ENCODE measurements at places on chromosomes 2 and 18. TPM values are rescaled to one million over a fixed set of nuclear protein-coding genes. Genes with fewer than 3 reads are reported as not detected.
A peak's percentile ranks its signal among the peaks of the same experiment; 100 is the strongest.

GRCh38 chr18:10688766-10689165 lies 162.9 kb downstream of the NAPG start:
- no peak for DNase-seq

- DNase-seq = no peak
Observed at GRCh38 chr2:29113891-29114321, 1.3 kb upstream of the CLIP4 start.

DNA sequence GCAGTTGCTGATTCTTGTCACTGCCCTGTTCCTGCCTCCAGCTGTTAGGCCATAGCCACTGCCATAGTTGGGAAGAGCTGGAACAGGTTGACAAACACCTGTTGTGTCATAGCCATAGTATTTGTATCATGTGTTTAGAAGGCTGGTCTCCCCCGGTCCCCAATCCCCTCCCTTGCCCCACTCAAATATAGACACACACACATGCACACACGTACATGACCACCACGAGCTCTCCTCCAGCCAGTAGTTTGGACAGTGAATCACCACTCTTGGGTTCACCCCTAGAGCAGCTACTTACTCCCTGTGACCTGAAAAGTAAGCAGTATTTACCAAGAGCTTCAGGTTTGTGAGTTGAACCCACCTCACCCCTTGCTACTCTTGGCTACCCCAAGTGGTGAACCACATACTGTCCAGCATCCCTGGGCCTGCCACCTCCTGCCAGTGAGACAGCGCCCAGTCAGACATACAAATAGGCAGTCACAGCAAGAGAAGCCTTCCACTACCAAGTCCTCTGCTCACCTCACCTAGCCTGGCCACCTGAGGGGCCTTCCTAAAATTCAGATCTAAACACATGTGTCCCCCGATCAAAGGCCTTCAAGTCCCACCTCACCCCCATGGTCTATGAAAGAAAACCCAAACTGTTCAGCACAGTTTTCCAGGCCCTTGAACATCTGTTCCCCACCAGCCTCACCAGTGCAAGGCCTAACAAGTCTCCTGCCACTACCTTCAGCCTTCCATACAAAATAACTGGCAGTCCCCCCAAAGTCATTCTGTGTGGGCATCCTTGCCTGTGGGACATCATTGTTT lies 7.1 kb downstream of the PCBP1 start:
- no peak for DNase-seq

DNA sequence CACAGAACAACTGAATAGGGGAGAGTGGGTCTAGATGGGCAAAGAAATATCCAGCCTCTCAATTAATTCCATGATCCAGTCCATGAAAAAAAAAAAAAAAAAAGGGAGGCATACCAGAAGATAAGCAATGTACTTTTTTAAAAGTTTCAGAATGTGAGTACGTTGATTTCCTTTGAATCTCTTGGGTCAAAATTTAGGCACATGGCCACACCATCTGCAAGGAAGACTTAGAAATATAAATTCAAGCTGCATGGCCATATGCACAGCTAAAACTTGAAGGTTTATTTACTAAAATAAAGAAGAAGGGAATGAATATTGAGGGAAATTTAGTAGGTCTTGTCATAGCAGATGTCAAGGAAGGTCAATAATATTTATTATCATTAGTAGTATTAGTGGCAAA lies 286.5 kb upstream of the CDH7 start:
- no peak for DNase-seq

- no peak for DNase-seq
Observed at GRCh38 chr2:101758001-101758400, 60.5 kb downstream of the MAP4K4 start.

DNA sequence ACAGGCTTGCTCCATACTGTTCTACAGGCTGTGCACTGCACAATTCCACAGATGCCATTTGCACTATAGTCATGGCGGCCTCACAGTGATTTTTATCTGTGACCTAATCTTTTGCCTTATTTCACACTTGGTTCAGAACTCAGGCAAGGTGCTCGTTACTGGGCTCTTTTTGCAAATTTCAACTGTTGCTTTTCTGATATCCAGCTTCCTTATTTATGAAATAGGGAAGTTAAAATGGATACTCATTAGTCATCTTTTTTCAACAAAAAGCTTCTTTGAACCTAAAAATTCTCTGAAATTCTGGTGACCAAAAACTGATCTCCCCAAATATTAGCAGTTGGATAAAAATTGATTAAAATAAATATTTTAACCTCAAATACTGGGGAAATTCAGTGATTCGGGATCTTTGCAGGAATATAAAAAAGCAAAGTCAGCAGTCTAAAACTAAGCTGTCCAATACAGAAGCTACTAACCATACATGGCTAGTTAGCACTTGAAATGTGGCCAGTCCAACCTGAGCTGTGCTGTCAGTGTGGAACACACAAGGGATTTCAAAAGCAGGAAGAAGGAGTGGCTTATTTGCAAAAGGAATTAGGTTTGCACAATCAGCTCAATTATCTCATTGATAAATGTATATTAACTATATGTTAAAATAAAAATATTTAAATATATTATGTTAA lies 134.4 kb downstream of the COL4A4 start:
- DNase-seq = no peak

- DNase-seq = no peak
Observed at GRCh38 chr18:532632-533031, 32.1 kb upstream of the COLEC12 start.

DNA sequence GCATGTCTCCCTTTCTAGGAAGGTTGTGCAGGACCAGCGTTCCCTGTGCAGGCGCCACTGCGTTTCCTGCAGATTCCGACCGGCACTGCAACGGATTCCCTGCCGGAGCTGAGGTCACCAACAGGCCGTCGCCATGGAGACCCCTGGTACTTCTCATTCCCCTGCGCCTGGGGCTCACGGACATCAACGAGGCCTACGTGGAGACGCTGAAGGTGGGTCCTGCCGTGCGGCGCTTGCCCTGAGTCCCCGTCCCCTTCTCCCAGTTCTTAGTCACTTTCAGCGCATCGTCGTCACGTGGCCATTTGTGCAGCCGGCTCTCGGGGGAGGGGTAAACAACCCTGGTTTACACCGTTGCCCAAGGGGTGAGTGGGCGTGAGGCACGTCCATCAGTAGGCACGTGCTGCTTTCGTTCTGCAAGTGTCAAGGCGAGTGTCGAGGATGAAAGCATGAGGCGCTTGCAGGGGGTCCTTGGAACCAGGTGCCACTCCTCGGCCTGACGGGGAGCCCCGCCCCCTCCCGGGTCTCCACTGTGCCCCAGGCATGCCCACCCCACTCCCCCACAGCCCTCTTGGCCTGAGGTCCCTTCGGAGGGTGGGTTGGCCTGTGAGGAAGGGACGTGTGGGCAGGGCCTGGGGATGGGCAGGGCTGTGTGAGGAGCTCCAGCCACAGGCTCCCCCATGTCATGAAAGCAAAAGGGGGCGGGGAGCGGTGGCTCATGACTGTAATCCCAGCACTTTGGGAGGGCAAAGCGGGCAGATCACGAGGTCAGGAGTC lies 19.8 kb downstream of the DTYMK start:
- no peak for DNase-seq

GRCh38 chr2:142974288-142975024 lies 97.0 kb downstream of the KYNU start:
- DNase-seq = peak; percentile 76

GRCh38 chr2:63035169-63035568 lies 15.5 kb upstream of the OTX1 start:
- peak; percentile 40 for DNase-seq

GRCh38 chr2:152961351-152961750 lies 242.9 kb downstream of the ARL6IP6 start:
- DNase-seq = no peak

DNA sequence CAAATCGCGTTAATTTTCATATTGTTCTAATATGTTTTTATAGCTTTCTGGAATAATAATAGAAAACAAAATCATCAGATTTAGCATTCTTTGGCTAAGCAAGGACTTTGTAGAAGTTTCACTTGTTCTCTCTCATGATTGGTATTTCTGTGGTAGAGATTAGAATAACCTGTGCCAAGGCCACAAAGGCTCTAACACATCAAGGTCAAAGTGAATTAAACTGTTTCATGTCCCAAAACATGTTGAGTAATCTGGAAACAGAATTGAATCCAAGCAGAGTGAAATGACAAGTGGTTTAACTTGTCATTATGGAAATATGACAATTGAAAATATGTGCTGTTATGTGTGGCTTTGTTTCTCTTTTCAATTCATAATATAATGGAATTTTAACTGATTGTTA lies 617.4 kb downstream of the CCDC85A start:
- DNase-seq = no peak

DNA sequence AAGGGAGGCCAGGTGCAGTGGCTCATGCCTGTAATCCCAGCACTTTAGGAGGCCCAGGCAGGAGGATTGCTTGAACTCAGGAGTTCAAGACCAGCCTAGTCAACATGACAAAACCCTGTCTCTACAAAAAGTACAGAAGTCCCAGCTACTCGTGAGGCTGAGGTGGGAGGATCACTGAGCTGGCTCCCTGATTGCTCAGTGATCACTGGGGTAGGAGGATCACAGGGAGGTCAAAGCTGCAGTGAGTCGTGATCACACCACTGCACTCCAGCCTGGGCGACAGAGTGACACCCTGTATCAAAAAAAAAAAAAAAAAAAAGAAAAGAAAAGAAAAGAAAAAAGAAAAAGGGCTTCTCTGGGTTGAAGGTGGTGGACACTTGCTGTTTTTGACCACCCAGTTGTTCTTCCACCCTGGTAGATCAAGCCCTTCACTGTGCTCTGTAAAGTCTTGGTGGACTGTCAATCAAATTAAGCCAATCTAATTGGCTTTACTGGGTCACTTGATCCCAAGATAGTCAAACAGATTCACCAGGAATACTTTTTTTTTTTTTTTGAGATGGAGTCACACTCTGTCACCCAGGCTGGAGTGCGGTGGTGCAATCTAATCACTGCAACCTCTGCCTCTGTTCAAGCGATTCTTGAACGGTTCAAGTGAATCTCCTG lies 191.6 kb downstream of the AGPS start:
- no peak for DNase-seq

- DNase-seq = no peak
Observed at GRCh38 chr18:77055429-77056300, 76.9 kb downstream of the MBP start.

DNA sequence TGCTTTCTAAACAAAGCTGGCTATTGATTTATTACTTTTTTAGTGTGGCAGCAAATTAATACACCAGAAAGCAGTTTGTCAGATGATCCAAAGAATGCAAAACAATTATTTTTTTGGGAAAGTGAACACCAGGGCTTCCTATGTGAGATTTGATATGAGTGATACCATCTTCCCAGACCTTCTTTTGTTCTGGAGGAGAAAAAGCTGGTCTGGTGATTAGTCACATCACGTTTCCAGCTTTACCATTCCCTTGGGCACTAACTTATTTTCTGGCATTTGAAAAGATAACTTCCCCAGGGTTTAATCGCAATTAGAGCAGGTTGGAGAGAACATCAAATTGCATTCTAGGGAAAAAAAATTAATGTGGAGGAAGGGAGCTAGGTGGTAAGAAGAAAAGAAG lies 182.9 kb upstream of the TANK start:
- DNase-seq = peak; percentile 64

DNA sequence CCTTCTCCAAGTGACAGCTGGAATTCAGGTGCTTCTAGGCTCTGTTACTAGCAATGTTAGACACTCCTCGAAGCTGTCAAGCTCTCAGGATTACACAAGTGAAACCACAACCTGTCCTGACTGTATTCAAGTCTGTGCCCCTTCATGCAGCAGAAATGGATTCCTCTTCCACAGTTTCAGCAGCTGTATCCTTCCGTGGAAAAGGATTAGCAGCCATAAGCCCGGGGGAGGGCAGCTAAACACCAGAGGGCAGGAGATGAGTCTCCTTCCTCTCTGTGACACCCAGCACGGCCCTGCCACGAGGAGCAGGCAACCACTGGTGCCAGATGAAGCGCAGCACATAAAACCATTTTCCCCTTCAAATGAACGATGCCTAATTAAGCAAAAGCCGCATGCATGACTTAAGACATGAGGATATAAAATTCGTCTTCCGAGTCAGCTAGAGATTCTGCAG lies 1.2 kb downstream of the ST3GAL5 start:
- DNase-seq = peak; percentile 67

DNA sequence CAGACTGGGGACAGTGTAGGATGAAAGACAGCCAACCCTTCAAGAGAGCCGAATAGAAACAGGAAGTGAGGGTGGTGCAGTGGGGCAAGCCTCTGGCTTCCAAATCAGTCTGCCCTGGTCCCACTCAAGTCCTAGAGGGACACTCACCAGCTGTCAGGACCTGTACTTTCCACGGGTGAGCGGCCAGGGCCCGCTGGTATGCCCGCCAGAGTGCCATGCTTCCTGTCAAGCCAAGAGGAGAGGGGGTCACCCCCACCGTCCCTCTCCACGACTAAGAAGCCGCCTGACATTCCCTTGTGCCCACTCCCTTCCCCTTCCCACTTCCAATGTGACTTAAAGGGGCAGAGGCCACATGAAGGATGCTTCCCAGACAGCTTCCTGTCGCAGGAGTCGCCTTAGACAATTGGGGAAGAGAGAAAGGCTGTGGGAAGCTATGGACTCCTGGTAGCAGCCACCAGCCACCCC lies 564 bp downstream of the MPV17 start:
- no peak for DNase-seq

Gene NAT8
- not detected for total RNA-seq

Gene SCYGR8
- not detected for total RNA-seq

Gene COLEC12
- 0.86 TPM for total RNA-seq

Gene DNAH7
- total RNA-seq = 0.95 TPM

Gene SLC23A3
- total RNA-seq = 2.2 TPM

Gene POLR1A
- total RNA-seq = 70.8 TPM

Gene C2orf66
- 0.28 TPM for total RNA-seq

Gene TANC1
- 12.8 TPM for total RNA-seq

Measured in A673 (cell line).